ENCODE measurements at places on chromosomes 13 and 19.

GRCh38 chr13:110422913-110423688 lies 116.0 kb downstream of the COL4A2 start:
- no peak for DNase-seq

- DNase-seq: no peak
Observed at GRCh38 chr19:44648631-44649251, 5.0 kb downstream of the PVR start.

DNA sequence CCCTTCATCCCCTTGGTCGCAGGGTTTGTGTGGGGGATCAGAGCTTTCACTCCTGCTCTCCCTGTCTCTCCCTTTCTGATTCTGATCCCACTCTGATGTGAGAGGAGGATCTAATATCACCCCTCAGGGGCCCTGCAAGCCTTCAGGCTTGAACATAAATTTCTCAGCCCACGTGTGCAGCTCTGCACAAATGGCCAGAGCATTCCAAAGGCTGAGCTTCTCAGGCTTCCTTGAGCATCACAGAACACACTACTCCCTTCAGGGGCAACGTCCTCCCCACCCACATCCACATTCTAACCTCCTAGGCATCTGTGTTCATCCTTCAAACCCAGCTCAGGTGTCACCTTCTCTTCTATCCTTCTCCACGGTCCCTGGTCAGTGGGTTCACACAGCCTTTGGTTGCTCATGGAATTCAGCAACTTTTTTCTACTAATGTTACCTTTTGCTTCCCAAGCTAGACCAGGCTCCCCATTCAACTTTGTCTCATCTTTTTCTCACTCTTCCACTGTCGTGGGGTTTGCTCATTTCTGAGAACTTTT lies 24.4 kb upstream of the DOCK9 start:
- DNase-seq: no peak

DNA sequence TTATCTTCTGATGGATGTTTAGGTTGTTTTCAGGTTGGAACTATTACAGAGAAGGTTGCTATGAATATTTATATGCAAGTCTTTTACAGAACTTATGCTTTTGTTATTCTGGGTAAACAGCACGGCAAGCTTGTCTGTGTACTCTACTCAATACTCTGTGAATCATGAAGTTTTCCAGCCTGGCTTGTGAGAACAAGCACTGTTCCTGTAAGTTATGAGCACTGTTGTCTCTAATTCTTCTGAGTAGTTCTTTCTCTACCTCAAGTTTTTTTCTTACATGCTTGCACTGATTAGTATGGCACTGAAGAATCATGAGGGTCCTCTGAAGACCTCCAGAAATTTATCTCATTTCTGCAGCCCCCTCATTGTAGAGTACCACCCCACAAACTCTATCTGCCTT lies 496.9 kb downstream of the KCTD12 start:
- no peak for DNase-seq

- DNase-seq: no peak
Observed at GRCh38 chr13:51218626-51219025, 3.6 kb upstream of the FAM124A start.

- DNase-seq: no peak
Observed at GRCh38 chr13:49319551-49319950, 71.8 kb downstream of the CDADC1 start.

DNA sequence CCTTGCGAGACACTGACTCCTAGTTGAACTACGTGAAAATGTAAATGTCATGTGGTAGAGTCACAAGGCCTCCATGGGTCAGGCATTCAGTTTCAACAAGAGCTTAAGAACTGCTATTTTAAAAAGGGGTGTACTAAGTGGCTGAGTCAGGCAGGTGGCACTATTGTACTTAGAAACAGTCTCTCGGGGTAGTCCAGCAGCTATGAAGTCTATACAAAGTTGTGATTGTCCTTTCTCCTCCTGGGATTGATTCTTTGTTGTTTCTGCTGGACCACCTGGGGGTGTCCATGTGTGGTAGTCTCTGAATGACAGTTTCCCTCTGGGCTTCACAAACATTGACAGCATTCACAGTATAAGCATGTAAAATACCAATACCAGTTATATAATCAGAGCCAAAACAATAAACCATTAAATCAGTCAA lies 33.0 kb downstream of the UGGT2 start:
- no peak for DNase-seq

DNA sequence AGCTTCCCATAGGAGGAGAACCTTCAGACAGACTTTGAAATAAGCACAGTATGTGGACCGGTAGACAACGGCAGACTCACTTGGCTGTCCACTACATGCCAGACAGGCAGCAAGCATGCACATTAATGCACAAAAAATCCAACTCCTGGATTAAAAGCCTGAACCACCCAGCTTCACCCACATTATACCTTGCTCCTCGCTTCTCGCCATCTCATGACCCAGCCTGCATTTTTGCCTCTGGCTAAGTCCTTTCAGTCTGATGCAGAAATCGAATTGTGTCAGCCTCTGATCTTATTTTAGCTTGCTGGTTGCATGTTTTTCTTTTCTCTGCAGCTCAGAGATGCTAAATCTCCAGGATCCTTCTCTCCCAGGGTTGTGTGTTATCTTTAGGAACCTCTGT lies 358.7 kb downstream of the RFC3 start:
- no peak for DNase-seq

- no peak for DNase-seq
Observed at GRCh38 chr19:18655173-18655844, 18.5 kb downstream of the KLHL26 start.

All from stimulated activated CD8-positive, alpha-beta memory T cell treated with anti-CD3 and anti-CD28 coated beads, Interleukin-12 subunit alpha, Interleukin-12 subunit beta, amount 100 ng/mL, for 4 hours (primary cell).